ENCODE measurements at places on chromosomes 2 and 18. TPM values are rescaled to one million over a fixed set of nuclear protein-coding genes. Genes with fewer than 3 reads are reported as not detected.
A peak's percentile ranks its signal among the peaks of the same experiment; 100 is the strongest.

RESP18 gene
- not detected for polyA plus RNA-seq

CCL20 gene
- 903 TPM for polyA plus RNA-seq

SFTPB gene
- polyA plus RNA-seq: not detected

COLEC11 gene
- 1.5 TPM for polyA plus RNA-seq

RALB gene
- 37.8 TPM for polyA plus RNA-seq

UGT1A4 gene
- not detected for polyA plus RNA-seq

LYG1 gene
- polyA plus RNA-seq: 2.9 TPM

- no peaks in the 10 kb centered on the region for H3K4me1 ChIP-seq
- peaks cover 1% of the 10 kb centered on the region for H3K27me3 ChIP-seq
- H3K4me3 ChIP-seq: no peak overlapping the region
- DNase-seq: no peak
These were observed 87.8 kb upstream of the UPP2 start for GRCh38 chr2:158013891-158014290.

- peaks cover 13% of the 10 kb centered on the region for H3K4me1 ChIP-seq
- H3K36me3 ChIP-seq: peaks cover 27% of the 10 kb centered on the region
- H3K27ac ChIP-seq: no peak overlapping the region
- H3K27me3 ChIP-seq: no peaks in the 10 kb centered on the region
- no peak for DNase-seq
- H3K4me3 ChIP-seq: no peak overlapping the region
These were observed 25.5 kb downstream of the PIAS2 start for GRCh38 chr18:46891742-46892214.

- H3K27me3 ChIP-seq: no peaks in the 10 kb centered on the region
- no peaks in the 10 kb centered on the region for H3K36me3 ChIP-seq
- no peak overlapping the region for H3K27ac ChIP-seq
- no peak overlapping the region for H3K4me3 ChIP-seq
- peaks cover 15% of the 10 kb centered on the region for H3K4me1 ChIP-seq
- DNase-seq: no peak
These were observed 125.8 kb downstream of the MEIS1 start for GRCh38 chr2:66560683-66561082.

GRCh38 chr18:59871711-59872362 is 28.0 kb upstream of the PMAIP1 start:
- no peaks in the 10 kb centered on the region for H3K27me3 ChIP-seq
- no peak overlapping the region for H3K27ac ChIP-seq
- H3K36me3 ChIP-seq: no peaks in the 10 kb centered on the region
- no peak for DNase-seq
- no peaks in the 10 kb centered on the region for H3K4me1 ChIP-seq

GRCh38 chr2:237421542-237422116 is 7.7 kb upstream of the COL6A3 start:
- peaks cover 7% of the 10 kb centered on the region for H3K4me1 ChIP-seq
- no peak overlapping the region for H3K27ac ChIP-seq
- no peaks in the 10 kb centered on the region for H3K36me3 ChIP-seq
- peak; percentile 51 for DNase-seq
- H3K4me3 ChIP-seq: no peak overlapping the region
- H3K27me3 ChIP-seq: peaks cover 53% of the 10 kb centered on the region

GRCh38 chr2:120764492-120764891 is 28.8 kb downstream of the GLI2 start:
- no peak for DNase-seq
- H3K36me3 ChIP-seq: no peaks in the 10 kb centered on the region
- no peak overlapping the region for H3K4me3 ChIP-seq
- H3K27me3 ChIP-seq: peaks cover 91% of the 10 kb centered on the region
- no peaks in the 10 kb centered on the region for H3K4me1 ChIP-seq

- DNase-seq: no peak
- H3K4me3 ChIP-seq: no peak overlapping the region
- no peaks in the 10 kb centered on the region for H3K27me3 ChIP-seq
- H3K4me1 ChIP-seq: no peaks in the 10 kb centered on the region
- H3K36me3 ChIP-seq: no peaks in the 10 kb centered on the region
These were observed 350.1 kb downstream of the MYCN start for GRCh38 chr2:16290311-16291020.

Measured in HepG2 (cell line).